ENCODE measurements at places on chromosomes 3 and 15. TPM values are rescaled to one million over a fixed set of nuclear protein-coding genes. Genes with fewer than 3 reads are reported as not detected.
A peak's percentile ranks its signal among the peaks of the same experiment; 100 is the strongest.

NR1I2 gene
- total RNA-seq, result not detected

FBXW12 gene
- not detected for total RNA-seq

GOLGA6D gene
- not detected for total RNA-seq

ARPIN gene
- 14.3 TPM for total RNA-seq

DNA sequence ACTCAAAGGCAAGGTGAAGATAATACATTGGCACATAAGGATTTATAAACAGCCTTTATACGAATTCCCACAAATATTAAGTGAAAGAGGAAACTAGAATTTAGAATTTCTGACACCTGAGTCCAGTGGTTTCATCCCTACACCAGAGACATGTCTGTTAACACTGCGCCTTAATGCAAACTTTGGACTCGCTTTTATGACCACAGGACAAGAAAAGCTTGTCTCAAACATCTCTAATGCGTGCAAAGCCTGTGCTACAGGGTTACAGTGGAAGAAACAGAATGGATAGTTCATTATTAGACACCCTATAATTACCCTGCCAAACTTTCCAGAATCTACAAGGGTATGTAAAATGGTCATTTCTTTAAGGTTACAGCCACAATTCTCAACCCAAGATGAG is 802.9 kb downstream of the GRM7 start:
- no peak for DNase-seq

- DNase-seq, result peak; percentile 74
These were observed 114.3 kb downstream of the TGFBR2 start for GRCh38 chr3:30720586-30721313.

- no peak for DNase-seq
These were observed 185.3 kb upstream of the FEZF2 start for GRCh38 chr3:62558549-62559112.

GRCh38 chr15:87576486-87577176 is 679.9 kb downstream of the NTRK3 start:
- no peak for DNase-seq

GRCh38 chr3:67518236-67518635 is 136.2 kb downstream of the SUCLG2 start:
- no peak for DNase-seq

DNA sequence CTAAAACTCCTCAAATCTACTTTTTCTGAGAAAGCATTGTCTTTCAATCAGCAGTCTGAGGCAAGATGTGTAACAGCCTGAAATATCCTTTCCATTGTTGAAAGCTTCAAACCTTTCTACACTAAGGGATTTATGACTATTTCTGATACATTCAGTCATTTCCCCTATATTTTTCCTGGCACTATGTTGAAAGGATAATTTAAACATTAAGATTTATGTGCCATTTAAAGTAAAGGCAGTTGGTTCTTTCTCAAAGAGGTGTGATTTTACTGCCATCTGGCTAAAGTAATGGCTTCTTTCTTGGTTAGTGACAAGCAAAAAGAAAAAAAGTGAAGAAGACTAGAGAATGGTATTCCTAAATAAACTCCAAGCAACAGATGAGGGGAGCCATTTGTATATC is 249.6 kb upstream of the COL8A1 start:
- DNase-seq, result no peak

- DNase-seq, result no peak
These were observed 229.2 kb upstream of the ST8SIA2 start for GRCh38 chr15:92164327-92165000.

GRCh38 chr3:184381261-184382224 is 1.7 kb downstream of the CHRD start:
- DNase-seq, result no peak

DNA sequence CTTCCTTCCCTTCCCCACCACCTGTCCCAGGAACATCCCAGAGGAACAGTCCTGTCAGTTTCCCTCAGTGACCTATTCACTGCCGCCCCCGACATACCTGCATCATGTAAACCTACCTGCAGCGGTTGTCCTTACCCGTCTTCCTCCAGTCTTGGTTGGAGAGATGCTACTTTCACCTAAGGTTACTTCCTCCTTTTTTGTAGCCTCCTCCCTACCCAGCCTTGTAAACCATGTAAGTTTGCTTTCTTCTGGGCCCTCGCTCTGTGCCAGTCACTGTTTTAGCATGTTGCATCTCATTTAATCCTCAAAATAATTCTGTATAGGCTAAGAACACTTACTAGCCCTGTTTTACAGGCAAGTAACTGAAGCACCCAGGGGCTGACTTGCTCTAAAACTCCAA is 58.3 kb downstream of the GPR171 start:
- no peak for DNase-seq

GRCh38 chr3:30042916-30043555 is 563.4 kb upstream of the TGFBR2 start:
- peak; percentile 47 for DNase-seq

GRCh38 chr3:4416961-4417360 is 50.1 kb downstream of the SUMF1 start:
- DNase-seq, result peak; percentile 100

DNA sequence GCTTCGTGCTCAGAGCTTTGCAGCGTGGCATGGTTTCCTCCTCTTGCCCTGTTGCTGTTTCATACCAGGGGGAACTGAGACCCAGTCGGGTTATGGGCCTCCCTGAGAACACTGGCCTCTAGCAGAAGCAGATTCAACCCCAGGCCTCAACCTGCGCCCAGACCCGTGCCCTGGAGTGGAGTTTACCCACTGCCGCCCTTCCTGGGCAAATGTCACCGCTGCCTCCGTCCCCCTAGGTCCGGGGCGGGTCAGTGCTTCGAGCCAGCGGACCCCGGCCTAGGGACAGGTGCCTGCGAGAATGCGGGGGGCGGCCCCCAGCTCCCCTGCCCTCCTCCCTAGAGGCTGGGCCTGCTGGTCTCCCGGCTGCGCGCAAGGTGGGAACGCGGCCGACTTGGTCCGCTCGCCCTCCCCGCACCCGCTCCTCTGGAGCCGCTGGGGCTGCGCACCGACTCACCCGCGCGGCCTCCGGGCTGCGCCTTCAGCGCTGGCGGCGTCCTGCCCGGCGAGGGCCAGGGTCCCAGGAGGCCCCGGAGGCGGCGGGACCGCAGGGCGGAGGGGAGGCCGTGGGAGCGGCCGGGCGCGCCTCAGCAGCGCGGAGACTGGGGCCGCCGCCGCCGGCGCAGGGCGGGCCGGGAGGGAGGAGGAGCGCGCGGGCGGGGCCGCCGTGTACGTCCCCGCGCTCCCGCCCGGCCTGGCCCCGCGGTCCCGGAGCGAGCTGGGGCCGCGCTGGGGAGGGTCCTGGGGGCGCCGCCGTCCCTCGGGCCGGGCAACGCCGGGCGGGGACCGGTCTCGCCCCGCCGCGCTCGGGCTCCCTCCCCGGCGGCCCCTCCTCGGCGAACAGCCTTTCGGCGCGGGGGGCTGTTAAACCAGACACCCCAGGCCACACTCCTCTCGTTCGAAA is at the start of gene PIGZ:
TSS of gene PIGZ (minus strand) at position 601 of the 901 bp plus-strand sequence. CDS start 16,802 bp downstream, outside the sequence.
- DNase-seq, result peak; percentile 10

DNA sequence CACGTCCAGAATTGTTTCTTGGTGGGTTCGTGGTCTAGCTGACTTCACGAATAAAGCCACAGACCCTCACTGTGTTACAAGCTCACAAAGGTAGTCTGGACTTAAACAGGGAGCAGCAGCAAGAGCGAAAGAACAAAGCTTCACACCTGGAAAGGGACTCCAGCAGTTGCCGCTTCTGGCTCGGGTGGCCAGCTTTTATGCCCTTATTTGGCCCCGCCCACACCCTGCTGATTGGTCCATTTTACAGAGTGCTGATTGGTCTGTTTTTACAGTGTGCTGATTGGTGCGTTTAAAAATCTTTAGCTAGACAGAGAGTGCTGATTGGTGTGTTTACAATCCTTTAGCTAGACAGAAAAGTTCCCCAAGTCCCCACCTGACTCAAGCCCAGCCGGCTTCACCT is 194.2 kb upstream of the NDN start:
- no peak for DNase-seq

DNA sequence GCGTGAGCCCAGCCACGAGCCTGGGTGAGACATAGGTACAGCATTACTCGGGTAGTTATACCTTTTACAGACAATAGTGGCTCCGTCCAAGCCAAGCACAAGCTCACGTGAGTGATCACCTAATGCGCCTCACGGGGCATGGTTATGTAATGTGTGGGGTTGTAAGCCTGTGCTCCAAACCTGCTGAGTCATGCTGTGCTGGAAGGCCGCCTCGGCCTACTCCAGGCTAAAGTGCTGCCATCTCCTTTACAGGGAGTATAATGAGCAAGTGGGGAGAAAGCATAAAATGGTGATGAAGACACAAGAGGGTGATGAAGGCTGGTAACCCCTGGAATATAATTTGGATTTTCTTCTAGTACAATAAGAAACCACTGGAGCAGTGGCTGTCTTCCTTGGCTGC is 175.8 kb upstream of the STT3B start:
- no peak for DNase-seq

DNA sequence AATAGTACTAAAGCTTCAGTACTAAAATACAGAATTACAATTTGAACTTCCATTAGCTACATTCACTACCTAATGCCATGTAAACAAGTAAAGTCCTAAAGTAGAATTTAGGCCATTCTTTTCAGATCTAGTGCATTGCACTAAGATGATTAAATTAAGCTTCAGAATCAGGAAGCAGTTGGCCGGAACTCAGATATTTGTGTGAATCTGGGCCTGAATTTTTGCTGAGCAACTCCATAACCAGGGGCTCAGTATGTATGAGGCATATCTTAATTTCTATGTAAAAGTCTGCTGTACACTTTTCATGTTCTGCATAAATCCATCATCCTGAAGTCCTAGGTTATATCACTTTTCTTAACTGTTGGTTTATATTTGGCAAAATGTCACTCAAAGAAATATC is 246.4 kb downstream of the RBMS3 start:
- no peak for DNase-seq

DNA sequence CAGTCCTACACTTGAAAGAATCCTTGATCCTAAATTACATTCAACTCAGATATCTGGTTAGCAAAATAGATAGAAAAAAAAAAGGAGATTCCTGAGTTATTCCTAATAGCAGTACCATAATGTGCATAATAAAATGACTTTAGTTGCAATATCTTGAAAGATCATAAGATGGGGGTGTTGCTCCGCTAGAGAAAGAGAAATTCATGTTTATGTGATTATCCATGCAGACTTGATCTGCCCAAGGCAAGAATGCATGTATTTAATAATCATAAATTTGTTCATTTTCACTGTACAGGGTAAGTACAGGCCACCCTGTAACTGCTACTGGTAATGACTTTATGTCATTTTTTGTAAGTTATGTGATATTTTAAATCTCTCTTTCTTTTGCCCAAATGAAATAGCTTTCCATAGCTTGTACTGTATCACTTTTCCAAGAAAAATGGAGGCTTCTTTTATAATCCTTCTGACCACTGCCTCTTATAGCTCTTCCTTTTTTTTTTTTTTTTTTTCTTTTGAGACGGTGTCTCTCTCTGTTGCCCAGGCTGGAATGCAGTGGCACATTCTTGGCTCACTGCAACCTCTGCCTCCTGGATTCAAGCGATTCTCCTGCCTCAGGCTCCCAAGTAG is 84.6 kb downstream of the HCN4 start:
- DNase-seq, result peak; percentile 26

- DNase-seq, result no peak
These were observed 27.6 kb upstream of the UBP1 start for GRCh38 chr3:33467786-33468185.

DNA sequence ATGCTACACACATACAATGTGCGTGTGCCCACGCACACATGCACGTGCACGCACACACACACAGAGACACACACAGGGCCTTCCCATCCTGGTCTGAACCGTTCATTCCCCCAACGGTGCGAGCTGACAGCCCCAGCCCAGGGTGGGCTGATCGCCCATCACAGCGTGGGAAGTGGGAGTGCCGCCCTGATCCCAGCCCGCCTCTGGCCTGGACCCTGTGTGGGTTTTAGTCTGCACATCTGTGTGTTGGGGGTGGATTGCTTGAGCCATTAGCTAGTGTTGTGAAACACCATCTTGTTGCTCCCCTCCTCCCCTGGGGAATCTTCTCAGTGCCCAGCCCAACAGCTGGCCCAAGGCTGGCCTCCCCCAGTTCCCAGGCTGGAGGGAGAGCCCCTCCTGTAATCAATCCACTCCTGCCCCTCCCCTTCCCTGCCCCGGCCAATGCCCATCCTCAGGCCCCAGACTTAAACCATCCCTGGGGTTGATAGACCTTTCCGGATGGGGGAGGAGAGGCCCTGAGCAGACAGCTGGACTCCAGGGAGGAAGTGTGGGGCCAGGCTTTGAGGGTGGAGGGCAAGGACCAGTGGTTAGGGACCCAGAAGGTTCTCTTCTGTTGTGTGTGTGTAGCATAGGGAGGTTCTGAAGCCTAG is 8.3 kb downstream of the SEMA3G start:
- peak; percentile 71 for DNase-seq

- peak; percentile 80 for DNase-seq
These were observed 50.9 kb upstream of the FSIP1 start for GRCh38 chr15:39833515-39833981.

DNA sequence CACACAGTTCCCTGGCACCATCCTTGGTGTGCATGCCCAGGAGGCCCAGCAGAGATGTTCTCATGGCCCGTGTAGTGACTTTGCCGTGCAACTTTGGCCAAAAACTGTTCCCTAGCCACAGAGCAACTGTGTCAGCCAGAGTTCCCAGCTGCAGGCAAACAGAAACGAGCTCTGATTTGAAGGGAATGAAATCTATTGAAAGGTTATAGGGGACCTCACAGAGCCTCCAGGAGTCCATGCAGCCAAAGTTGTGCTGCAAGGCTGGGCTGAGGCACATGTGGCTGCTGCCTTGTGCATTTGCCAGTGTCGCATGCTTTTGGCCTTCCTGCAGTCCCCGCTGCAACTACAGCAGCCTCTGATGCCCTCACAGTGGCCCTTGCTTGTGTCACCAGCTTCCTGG is 70.5 kb downstream of the PLXNA1 start:
- DNase-seq, result no peak

DNA sequence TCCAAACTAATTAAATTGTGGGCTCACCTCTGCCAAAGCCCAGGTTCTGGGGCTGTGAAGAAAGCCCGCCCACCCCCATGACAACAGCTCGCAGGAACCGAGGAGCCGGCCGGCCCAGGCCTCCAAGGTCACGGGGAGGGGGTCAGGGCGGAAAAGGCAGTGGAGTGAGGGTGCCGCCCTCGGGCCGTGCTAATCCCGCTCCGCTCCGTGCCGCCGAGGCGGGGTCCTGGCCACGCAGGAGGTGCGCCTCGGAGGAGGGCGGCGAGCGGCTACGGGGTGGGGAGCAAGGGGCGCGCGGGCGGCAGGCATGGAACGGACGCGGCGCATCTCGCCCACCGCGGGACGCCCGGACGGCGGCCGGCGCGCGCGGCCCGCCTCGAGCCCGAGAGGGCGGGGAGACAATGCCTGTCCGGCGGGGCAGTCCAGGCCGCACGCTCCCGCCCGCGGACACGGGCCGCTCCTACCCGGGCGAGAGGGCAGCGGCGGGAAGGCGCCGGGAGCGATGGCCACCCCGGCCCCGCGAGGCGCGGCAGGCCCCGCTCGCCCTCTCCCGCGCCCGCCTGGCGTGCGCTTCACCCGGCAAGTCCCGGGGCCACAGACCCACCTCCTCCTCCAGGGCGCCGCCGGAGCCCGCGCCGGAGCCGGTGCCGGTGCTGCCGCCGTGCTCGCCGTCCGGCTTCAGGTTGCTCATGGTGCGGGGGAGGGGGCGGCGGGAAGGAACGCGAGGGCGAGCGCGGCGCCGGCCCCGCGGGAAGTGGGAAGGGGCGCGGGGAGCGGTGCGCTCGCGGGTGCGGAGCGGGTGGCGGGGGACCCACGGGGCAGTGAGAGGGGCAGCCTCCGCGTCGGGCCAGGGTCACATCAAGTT is 528 bp downstream of the RBPMS2 start:
- DNase-seq, result no peak
